ENCODE measurements at places on chromosomes 2 and 18. TPM values are rescaled to one million over a fixed set of nuclear protein-coding genes. Genes with fewer than 3 reads are reported as not detected.

The IL36RN gene
- not detected for polyA plus RNA-seq

The IHH gene
- polyA plus RNA-seq = 0.80 TPM

The AFF3 gene
- polyA plus RNA-seq = 25.0 TPM

The ETAA1 gene
- 25.8 TPM for polyA plus RNA-seq

The TDRD15 gene
- polyA plus RNA-seq = not detected

- DNase-seq = no peak
Measured at GRCh38 chr2:66212749-66213148, 222.2 kb upstream of the MEIS1 start.

DNA sequence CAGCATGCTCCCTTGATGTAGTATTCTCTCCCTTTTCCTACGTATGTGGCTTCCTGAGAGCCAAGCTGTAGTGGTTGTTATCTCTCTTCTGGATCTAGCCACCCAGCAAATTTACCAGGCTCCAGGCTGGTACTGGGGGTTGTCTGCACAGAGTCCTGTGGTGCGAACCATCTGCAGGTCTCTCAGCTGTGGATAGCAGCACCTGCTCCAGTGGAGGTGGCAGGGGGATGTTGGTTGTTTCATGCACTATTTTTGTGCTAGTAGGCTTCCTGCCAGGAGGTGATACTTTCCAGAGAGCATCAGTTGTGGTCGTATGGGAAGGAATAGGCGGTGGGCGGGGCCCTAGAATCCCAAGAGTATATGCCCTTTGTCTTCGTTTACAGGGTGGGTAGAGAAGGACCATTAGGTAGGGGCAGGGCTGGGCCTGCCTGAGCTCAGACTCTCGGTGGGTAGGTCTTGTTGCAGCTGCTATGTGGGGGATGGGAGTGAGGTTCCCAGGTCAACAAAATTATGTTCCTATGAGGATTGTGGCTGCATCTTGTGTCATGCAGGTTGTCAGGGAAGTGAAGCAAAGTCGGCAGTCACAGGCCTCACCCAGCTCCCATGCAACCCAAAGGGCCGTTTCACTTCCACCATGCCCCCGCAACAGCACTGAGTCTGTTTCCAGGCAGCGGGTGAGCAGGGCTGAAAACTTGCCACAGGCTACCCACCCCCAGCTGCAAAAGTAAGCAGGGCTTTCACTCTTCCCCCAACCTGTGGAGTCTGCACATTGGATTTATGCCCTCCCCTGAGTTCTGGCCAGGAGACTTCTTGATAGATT lies 1139.5 kb downstream of the BCL11A start:
- DNase-seq = no peak

GRCh38 chr2:201275069-201275468 lies 14.7 kb downstream of the CASP8 start:
- DNase-seq = no peak

- DNase-seq = no peak
Measured at GRCh38 chr2:1626271-1626681, 118.0 kb downstream of the PXDN start.

DNA sequence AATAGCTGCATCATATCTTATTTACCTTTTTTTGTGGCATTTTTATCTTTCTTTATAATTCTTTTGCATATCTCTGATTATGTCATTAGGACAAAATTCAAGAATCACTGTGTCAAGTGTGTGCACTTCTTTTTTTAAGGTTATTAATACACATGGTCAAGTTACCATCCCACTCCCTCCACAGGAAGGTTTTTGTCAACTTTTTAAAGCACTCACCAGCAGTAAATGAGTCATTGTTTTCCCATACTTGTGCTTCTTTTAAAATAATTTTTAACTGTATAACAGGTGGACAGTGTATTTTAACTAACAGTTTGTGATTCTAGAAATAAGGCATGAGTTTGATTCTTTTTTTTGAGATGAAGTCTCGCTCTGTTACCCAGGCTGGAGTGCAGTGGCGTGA lies 45.7 kb upstream of the FAM171B start:
- no peak for DNase-seq

- DNase-seq = no peak
Measured at GRCh38 chr2:15169326-15170069, 391.6 kb downstream of the NBAS start.
